Muscle of back (tissue), 13 donors: ENCODE measurements at places on chromosomes 11 and 22.

- no peak for DNase-seq
Observed at GRCh38 chr11:26333906-26334305, 2.0 kb downstream of the ANO3 start.

DNA sequence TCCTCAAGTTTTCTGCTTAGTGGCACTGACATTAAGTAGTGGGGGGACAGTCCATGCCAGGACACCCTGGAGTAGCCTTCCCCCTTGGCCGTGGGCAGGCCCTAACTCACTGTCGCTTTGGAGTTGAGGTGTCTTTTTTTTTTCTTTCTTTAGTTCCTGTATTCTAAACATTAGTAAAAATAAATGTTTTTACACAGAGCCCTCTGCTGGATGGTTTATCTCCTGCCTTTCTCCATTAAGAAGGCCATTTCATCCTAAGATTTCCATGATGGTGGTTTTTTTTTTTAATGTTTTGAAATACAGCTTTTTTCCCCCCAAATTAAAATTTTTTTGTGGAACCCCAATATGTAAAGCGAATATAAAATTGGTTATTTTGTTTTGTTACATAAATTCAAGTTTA, 1.8 kb upstream of the TIGD3 start:
- DNase-seq, result no peak

GRCh38 chr11:117443266-117444186, 115.9 kb downstream of the CEP164 start:
- DNase-seq, result peak; percentile 61

- no peak for DNase-seq
Observed at GRCh38 chr11:82930229-82930628, 28.7 kb downstream of the DDIAS start.

GRCh38 chr11:1750840-1751530, 590 bp upstream of the IFITM10 start:
- DNase-seq, result no peak

- no peak for DNase-seq
Observed at GRCh38 chr11:79331203-79331901, 109.5 kb downstream of the TENM4 start.

- no peak for DNase-seq
Observed at GRCh38 chr11:56916587-56916986, 72.1 kb upstream of the OR5AK2 start.

DNA sequence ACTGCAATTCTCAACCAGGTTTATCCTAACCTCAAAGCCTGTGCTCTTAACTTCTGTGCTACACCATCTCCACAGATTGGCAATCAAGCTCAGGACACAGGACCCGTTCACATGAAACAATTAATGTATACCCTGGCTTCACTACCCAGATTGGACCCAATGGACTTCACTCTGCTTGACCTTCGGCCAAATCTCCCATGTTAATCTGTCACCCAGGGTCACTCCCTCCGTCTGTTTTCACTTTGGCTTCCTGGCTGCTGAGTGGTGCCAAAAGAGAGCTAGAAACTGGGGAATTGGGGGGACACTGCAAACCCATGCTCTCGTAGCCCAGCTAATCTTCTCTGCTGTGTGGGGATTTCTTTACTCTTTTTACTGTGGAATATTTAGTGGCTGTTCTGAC, 216.1 kb upstream of the ZC3H12C start:
- no peak for DNase-seq

DNA sequence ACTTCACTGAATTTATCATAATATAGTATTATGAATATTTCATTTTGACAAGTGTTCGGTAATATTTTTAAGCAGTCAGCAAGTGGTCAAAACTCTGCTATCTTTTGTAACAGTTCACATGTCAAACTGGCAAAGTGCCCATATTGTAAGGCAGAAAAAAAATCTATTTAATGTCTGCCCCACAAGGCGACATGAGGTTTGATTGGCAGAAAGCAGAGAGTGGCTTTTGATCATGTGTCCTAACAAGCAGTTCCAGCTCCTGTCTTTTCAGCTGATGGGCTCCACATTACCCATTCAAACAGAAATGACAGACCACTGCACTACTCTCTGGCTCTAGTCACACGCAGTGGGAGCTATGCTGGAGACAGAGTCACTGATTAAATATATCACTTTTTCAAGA, 59.0 kb downstream of the SOX6 start:
- DNase-seq, result no peak

DNA sequence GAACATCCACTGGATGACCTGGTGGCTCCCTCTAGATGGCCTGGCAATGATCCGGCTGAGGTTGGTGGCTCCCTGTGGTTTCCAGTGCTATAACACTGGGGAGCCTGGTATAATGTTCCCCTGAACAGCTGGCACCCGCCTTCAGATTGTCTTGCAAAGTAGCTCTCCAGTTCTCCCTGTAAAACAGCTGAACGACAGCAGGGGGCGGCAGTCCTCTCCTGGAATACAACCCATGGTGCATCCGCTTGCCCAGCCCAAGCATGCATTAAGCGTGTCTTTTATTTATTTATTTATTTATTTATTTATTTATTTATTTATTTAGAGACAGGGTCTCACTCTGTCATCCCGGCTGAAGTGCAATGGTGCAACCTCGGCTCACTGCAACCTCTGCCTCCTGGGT, 258.9 kb downstream of the BUD13 start:
- DNase-seq, result no peak

DNA sequence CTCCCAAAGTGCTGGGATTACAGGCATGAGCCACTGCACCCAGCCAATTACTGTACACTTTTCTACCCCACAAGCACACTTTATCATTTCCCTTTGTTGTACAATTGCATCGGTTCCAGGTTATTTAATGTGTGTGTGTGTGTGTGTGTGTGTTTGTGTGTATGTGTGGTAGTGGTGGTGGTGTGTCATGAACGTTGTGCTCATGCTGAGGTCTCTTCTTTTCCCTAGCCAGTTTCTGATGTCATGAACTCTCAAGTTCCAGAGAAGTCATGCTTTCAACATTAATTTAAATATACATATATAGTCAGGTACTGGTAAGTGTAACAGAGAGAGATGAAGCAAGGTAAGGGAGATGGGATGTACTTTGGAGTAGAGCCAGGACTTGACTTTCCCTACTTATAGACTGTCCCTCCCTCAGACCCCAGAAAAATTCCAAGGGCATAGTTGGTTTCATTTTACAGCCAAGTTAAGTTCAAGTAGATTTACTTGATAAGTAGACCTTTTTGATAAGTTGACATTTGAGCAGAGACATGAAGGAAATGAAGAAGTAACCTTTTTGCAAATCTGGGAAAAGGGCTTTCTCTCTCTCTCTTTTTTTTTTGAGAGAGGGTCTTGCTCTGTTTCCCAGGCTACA, 42.7 kb downstream of the WEE1 start:
- DNase-seq, result no peak

DNA sequence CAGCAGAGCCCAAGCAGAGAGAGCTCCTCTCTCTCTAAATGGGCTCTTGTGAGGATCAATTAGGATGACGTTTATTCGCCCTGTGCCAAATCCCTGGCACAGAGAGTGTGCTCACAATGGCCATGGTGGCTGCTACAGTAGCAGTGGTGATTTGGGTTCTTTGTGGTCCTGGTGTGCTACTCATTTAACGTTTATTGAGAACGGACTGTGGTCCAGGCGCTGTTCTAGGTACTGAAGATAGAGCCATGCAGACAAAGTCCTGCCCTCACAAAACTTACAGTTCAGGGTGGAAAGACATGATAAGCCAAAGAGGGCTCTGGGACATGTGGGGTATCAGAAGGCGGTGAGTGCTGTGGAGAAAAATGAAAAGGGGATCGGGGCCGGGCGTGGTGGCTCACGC, 5.3 kb downstream of the OTUB1 start:
- DNase-seq, result no peak

GRCh38 chr11:84146826-84147225, 860.7 kb upstream of the CCDC90B start:
- DNase-seq, result no peak

DNA sequence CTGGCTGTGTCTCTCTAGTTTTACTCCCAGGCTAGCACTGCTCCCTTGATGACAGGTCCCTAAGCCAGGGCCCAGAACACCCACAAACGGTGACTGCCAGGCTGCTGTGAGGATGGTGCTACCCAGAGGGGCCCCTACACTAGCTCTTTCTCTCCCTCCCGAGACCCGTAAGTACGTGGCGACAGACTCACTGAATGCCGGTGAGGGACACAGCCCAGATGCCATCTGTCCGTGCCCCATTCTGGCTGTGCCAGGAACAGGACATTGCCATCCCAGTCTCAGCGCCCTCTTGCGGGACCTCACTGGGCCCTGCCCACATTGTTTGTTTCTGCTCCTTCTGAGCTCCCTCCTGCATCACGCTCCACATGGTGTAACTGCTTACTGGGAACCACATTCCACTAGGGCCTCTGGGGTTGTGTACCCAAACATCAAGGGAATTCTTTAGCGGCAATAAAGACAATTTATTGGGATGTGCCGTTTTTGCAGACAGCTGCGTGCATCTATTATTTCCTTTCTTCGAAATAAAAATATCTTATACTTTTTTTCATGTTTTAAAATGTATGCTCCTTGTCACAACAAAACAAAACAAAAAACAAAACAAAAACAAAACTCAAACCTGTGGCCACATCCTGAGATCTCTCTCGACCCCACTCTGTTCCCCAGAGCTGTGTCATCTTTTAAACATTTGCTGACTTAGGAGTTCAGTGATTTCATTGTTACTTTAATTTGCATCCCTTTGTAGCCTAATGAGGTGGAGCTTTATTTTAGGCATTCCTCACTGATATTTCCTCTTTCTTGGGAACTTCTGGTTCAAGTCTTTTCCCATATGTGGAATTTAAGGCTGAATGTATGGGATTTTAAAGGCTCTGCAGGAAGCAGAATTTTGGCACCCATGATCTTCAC, 4.4 kb upstream of the TPCN2 start:
- DNase-seq, result peak; percentile 64

GRCh38 chr11:43879789-43880639, 617 bp upstream of the ALKBH3 start:
- DNase-seq, result no peak
